ENCODE measurements at places on chromosomes 13 and 19.

DNA sequence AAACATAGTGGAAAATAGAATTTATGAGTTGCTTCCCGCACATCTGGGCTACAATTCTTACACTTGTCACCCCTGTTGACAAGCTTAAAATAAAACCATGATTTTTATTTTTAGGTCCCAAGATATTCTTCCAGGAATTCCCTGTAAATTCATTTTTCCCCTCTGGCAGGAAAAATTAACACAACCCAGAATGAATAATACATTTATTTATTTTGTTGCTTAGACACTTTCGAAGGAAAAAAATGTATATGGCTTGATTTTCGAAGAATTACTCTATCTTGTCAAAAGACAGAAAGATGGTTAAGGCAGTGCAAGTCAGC is 74.4 kb downstream of the LHFPL6 start:
- DNase-seq, result no peak

- DNase-seq, result peak; percentile 59
Measured at GRCh38 chr19:41792513-41793413, 3.6 kb upstream of the CEACAM3 start.

GRCh38 chr13:53014495-53015443 is 13.8 kb upstream of the OLFM4 start:
- no peak for DNase-seq

DNA sequence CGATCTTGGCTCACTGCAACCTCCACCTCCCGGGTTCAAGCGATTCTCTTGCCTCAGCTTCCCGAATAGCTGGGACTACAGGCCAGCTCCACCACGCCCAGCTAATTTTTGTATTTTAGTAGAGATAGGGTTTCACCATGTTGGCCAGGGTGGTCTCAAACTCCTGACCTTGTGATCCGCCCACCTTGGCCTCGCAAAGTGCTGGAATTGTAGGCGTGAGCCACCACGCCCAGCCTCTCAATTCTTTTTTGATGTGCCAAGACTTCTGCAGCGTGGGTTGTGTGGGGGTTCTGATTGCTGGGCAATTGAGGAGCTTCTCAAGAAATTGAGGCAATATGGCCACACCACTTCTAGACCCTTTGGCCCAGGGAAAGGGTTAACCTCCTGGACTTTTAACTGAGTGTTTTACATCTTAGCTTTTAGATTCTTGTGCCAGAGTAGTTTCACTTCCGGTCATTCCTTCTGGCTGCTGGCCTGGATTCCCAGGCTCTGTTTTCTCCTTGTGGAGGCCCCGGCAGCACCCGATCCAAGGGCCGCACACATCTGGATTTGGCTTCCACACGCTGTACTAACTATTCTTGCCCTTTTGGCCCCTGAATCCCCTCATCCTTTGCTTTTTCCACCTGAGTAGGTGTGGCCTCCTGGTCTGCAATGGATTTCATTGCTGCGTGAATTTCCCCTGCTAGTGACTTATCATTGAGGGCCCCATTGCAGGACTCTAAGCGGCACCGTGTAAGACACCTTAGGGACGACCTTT is 14.7 kb downstream of the SMARCA4 start:
- no peak for DNase-seq

DNA sequence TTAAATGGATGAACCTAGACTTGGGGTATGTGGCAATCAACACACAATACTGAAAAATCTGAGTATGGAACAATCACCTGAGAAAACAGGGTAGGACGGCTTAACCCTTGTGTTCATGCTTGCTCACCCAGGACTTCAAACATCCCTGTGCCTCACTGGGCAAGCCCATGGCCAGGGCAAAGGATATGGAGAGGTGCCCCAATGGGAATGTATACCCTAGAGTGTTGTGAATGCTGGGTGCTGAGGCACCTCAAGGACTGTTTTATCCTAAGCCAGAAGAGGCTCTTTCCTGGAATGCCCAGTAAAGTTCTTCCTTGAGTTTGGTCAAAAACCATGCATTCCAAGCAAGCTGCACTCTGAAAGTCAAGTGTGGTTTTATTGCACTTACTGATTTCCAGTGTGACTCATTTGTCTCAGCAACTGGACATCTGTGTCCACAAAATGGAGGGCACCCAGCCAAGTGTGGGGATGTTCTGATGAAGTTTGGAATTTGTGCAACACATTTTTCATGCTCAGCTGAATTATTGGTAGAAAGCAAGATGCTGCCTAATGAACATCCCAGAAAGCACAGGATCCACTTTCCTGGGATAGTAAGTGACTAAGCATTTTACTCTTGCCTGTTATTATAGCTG is 531.3 kb downstream of the RFC3 start:
- no peak for DNase-seq

- DNase-seq, result no peak
Measured at GRCh38 chr19:45368737-45369340, 1.5 kb downstream of the ERCC2 start.

DNA sequence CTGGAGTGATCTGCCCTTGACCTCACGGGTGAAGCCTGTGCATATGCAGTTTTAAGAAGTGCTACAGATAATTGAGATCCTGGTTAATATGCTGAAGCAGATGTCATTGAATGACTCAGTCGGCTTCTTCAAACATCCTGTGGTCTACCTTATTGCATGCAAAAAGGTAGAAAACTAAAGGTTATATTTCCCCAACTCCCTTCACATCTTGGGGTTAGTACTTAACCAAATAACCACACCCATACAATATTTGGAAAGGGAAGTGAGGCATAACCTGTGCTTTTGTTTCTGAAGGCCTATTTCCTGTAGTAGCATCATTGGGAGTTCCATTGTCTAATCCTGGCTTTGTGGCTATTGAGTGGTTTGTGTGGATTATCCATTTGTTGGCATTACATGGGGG is 58.3 kb downstream of the RAP2A start:
- DNase-seq, result no peak

- DNase-seq, result no peak
Measured at GRCh38 chr13:60590800-60591747, 194.1 kb downstream of the TDRD3 start.

DNA sequence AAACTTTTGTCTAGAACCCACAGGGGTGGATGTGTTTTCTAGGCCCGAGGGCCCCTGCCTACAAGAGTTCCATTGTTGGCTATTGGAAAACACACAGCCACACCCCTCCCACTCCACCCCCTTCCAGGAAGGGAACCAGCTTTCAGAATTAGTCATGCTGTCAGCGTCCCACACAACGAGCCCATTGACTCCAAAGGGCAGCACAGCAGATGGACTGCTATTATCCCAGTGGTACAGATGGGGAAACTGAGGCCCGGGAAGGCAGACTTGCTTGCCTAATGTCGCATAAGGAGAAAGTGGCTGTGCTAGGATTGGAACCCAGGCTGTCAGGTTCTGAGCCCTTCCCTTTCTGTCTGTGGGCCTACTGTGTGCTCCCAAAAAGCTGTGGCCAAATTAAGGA is 8.1 kb upstream of the FXYD3 start:
- DNase-seq, result no peak

GRCh38 chr13:77430377-77430951 is 103.6 kb upstream of the MYCBP2 start:
- DNase-seq, result no peak

DNA sequence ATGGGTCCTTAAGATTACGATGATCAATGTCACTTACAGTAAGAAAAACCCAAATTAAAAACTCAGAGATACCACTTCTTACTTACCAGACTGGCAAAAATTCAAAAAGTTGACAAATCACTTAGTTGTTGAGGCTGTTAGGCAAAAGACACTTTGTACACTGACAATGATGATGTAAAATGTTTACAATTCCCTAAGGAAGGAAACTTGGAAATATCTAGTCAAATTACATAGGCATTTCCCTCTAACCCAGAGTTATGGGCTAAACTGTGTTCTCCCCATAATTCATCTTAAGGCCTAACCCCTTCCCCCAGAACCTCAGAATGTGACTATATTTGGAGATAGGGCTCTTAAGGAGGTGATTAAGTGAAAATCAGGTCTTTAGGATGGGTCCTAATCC is 12.0 kb downstream of the TGDS start:
- no peak for DNase-seq

- no peak for DNase-seq
Measured at GRCh38 chr13:42378383-42378780, 106.4 kb downstream of the AKAP11 start.

GRCh38 chr13:93200626-93201025 is 26.0 kb upstream of the GPC6 start:
- no peak for DNase-seq

DNA sequence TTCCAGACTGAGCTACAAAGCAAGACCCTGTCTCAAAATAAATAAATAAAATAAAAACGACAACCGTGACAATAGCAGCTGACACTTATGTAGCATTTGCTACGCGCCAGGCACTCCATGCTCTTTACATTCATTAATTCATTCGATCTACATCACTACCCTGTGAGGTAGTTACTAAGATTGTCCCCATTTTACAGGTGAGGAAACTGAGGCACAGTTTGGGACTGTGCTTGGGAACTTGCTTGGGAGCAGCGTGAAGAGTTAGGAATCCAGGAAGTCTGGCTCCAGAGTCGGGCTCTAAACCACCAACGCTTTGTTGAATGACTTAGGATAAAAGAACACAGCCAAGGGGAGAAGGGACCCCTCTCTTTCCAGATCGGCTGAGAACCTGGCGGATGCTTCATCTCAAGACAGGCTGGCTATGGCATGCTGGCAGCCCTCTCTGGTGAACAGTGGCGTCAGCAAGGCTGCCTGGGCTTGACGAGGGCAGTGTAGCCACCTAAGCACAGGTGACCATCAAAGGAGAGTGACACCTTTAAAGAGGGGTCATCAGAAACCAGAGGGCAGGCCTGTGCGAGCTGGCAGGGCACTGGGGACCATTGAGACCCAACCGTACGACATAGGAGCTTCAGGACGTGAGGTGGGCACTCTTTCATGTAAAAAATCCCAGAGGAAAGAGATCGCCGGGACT is 591 bp downstream of the DOHH start:
- DNase-seq, result no peak

GRCh38 chr13:39269411-39269810 is 231.2 kb downstream of the NHLRC3 start:
- no peak for DNase-seq

- no peak for DNase-seq
Measured at GRCh38 chr13:66414066-66414800, 815.9 kb downstream of the PCDH9 start.

GRCh38 chr19:46076951-46077814 is 36.4 kb upstream of the IGFL4 start:
- no peak for DNase-seq

DNA sequence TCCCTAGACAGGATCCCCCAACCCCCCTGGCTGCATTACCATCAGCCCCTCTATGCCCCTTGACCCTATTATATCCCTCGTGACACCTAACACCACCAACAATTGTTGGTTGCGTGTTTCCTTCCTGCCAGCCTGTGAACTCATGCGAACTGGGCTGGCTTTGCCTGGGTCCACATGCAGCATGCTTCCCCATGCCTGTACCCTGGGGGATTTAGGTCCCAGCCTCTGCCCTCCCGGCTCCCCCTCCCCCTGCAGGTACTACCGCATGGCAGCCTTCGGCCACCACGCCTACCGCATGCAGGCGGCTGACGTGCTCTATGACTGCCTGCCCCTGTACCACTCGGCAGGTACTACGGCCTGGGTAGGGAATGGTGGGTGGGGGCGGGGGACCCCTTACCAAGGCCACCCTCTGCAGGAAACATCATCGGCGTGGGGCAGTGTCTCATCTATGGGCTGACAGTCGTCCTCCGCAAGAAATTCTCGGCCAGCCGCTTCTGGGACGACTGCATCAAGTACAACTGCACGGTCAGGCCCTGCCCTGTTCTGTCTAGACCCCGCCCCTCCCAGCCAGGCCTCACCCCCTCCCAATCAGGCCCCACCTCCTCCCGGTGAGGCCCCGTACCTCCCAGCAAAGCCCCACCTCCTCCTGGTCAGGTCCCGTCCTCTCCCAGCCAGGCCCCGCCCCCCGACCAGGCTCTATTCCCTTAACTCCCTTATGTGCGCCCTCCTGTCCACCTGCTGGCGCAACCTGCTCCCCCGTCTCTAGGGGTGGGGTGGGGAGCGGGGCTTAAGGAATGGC is 18.5 kb downstream of the SLC27A1 start:
- peak; percentile 73 for DNase-seq

- no peak for DNase-seq
Measured at GRCh38 chr13:40406405-40407120, 259.9 kb downstream of the FOXO1 start.

- no peak for DNase-seq
Measured at GRCh38 chr13:47437406-47437805, 540.6 kb upstream of the HTR2A start.

GRCh38 chr19:18675779-18676178 is 7.7 kb upstream of the CRTC1 start:
- DNase-seq, result no peak

GRCh38 chr19:51339687-51340656 is 2.0 kb downstream of the VSIG10L start:
- DNase-seq, result peak; percentile 96

- DNase-seq, result no peak
Measured at GRCh38 chr13:47858042-47859025, 142.7 kb downstream of the SUCLA2 start.

GRCh38 chr19:47228937-47229675 is 1.9 kb downstream of the BBC3 start:
- peak; percentile 7 for DNase-seq

DNA sequence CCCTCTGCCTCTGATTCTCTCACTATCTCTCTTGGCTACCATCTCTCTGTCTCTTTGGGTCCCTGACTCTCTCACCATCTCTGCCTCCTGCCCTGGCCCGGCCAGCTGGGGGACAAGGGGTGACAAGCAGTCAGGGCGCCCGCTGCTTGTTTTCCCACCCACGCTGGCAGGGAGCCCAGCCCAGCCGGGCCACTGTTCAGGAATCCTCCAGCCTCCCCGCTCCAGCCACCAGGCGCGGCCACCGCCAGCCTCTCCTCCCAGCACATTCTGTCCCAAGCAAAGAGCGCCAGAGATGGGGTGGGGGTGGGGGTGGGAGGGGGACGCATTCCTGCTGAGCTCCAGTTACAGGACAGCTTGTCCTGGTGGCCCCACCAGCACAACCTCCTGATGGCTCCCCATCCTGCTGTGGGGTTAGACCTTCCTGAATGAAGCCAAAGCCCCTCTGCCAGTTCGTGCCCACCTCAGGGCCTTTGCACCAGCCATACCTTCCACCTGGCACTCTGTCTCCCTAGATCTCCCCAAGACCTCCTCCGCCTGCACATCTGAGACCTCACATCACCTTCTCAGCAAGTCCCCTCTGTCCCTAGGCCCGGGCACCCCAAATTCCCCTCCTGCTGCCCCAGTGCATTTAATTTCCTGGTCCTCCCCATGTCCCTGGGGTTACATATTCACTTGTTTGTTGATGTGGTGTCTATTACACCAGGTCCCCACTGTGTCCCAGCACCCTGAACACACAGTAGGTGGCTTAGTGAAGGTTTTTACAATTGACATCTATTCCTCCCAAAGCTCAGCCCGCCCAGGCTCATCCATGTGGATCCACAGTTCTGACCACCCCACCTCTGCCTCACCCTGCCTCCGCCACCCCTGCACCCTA is 12.5 kb downstream of the ARRDC2 start:
- no peak for DNase-seq

DNA sequence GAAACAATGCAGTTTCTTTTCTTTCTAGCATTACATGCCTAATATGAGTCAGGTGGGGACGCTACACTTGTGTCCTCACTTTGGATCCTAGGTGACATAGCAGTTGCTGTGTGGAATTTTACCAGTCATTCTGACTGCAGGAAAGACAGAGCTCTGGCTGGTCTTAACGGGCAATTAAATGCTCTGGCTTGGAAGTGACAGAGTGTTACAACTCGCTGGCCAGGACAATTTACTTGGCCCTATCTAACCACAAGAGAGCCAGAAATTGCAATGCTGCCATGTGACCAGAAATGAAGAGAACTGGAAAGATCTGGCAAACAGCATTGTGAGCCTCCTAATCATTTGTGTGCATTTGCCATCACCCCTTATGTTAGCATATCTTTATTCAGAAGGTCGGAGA is 351.1 kb downstream of the DCT start:
- DNase-seq, result no peak

- DNase-seq, result no peak
Measured at GRCh38 chr13:30679483-30680330, 55.6 kb upstream of the ALOX5AP start.
